Stimulated activated CD4-positive, alpha-beta T cell treated with anti-CD3 and anti-CD28 coated beads, TNF-alpha, amount 100 ng/mL, for 24 hours (primary cell): ENCODE measurements at places on chromosomes 5 and 9.

GRCh38 chr9:100534401-100534800 is 43.5 kb upstream of the CAVIN4 start:
- no peak for DNase-seq

- DNase-seq, result no peak
Observed at GRCh38 chr9:86674487-86674886, 272.8 kb downstream of the GAS1 start.

DNA sequence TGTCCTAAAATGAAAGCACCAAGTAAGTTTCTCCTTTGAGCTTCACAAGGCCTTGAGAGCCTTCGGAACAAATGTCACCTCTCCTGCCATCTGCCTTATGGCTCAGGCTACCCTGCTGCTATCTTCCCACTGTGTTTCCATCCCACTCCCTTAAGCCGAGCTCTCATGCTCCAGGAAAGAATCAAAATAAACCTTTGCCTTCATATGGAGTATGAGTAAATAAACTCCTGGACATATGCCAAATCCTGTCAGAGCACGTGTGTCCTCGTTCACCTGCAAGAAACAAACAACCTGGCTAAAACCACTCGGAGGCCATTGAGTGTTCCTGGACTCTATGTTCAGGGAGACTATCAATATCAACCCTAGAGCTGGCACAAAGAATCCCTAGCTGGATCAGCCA is 122.3 kb upstream of the CCDC112 start:
- DNase-seq, result no peak

DNA sequence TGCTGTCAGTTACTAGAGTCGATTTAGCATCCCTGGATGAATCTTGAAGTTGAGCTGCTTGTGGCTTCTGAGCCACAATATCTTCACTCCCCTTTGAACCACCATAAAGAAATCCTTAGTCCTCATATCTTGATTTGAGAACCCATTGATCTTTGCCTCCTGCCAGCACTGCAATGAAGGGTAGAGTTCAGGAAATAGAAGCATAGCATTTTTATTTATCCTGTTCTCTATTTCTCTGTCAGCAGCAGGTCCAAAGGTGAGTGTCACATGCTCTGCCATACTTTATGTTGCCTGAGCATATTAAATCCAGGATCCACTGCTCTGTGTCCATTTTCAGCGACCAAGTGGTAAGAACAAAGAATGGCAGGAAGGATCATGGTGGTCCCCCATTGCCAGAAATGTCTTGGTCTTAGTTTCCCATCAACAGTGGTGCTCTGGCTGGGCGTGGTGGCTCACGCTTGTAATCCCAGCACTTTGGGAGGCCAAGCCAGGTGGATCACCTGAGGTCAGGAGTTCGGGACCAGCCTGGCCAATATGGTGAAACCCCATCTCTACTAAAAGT is 80.2 kb upstream of the PANK3 start:
- no peak for DNase-seq

- DNase-seq, result no peak
Observed at GRCh38 chr5:152151940-152152339, 227.3 kb upstream of the GLRA1 start.

DNA sequence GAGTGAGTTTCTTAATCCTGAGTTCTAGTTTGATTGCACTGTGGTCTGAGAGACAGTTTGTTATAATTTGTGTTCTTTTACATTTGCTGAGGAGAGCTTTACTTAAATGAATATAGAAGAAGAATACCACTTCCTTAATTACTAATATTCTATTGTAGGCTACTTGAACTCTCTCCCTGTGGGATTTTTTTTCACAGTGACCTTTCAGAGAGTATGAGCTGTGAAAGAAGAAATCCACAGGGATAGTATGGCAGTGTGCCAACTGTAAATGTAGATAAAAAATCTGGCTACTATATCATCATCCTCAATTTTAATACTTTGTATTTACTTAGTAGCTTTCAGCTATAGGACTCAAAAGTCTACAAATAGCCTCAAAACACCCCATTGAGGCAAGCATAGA is 67.3 kb downstream of the COMMD10 start:
- DNase-seq, result no peak

- DNase-seq, result no peak
Observed at GRCh38 chr9:127796852-127797370, 5.8 kb upstream of the FPGS start.

DNA sequence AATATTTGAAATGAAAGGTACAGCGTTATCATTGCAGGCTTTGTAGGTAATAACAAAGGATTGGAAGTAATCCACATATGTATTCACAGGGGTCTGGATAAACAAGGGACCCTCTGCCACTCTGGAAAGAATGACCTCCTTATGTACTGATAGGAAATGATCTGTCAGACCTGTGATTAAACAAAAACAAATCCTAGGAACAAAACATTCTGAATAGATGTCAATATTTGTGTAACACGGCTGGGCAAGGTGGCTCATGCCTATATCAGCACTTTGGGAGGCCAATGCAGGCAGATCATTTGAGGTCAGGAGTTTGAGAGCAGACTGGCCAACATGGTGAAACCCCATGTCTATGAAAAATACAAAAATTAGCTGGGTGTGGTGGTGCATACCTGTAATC is 42.3 kb downstream of the NSUN2 start:
- no peak for DNase-seq

- no peak for DNase-seq
Observed at GRCh38 chr5:124477062-124477461, 269.4 kb downstream of the ZNF608 start.

GRCh38 chr5:33261305-33261704 is 179.5 kb upstream of the TARS1 start:
- DNase-seq, result no peak

GRCh38 chr9:134728021-134728795 is 86.6 kb downstream of the COL5A1 start:
- DNase-seq, result no peak

- DNase-seq, result no peak
Observed at GRCh38 chr5:163645421-163646416, 140.3 kb downstream of the MAT2B start.

GRCh38 chr5:131521252-131521651 is 113.8 kb downstream of the RAPGEF6 start:
- DNase-seq, result no peak

GRCh38 chr9:126965077-126965476 is 50.5 kb downstream of the RALGPS1 start:
- DNase-seq, result no peak

- no peak for DNase-seq
Observed at GRCh38 chr5:62473209-62473608, 60.6 kb downstream of the IPO11 start.

GRCh38 chr9:13962006-13962405 is 351.9 kb downstream of the NFIB start:
- no peak for DNase-seq

- no peak for DNase-seq
Observed at GRCh38 chr5:96316017-96316416, 117.0 kb downstream of the PCSK1 start.

GRCh38 chr5:88258636-88259035 is 10.0 kb downstream of the TMEM161B start:
- no peak for DNase-seq

DNA sequence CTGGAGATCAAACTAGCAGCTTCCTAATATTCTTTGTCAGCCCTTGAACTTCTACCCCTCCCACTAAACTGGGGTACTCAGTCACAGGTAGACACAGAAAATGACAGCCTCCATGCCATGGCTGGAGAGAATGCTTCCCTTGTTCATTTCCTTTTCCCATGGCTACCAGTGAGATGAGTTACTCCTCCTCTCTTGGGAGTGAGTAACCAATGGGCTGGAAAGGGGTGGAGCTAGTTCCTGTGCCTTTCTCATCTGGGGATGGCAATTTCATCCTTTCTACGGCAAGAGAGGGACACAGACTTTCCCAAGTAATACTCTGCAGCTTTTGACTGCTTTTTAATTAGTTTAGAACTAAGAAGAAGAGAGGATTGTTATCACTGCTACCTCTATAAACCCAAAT is 1045.6 kb upstream of the WWC1 start:
- DNase-seq, result no peak

DNA sequence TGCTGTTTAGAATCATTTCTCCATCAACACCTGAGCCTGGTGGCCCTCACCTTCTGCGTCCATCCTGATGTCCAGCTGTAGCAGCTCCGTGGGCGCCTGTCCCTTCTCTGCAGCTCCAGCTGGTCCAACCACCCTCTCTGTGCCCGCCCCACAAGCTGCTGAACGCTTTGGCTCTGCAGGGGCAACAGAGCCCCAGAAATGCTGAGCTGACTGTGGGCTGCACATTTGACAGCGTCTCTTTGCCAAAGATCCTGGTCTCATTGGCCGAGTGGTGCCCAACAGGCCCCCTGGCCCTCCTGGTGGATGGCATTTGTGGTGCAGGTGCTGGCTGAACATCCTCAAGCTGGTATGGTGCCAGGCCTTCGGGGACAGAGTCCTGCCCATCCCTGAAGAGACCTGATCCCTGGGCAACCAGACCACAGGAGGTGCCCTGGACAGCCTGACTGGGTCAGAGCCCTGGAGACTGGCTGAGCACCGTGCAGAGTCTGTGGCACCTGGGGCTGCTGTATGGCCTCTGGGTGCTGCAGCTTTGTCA is 25.3 kb upstream of the CEP72 start:
- DNase-seq, result no peak

GRCh38 chr5:173330338-173331206 is 2.4 kb upstream of the STC2 start:
- DNase-seq, result no peak

DNA sequence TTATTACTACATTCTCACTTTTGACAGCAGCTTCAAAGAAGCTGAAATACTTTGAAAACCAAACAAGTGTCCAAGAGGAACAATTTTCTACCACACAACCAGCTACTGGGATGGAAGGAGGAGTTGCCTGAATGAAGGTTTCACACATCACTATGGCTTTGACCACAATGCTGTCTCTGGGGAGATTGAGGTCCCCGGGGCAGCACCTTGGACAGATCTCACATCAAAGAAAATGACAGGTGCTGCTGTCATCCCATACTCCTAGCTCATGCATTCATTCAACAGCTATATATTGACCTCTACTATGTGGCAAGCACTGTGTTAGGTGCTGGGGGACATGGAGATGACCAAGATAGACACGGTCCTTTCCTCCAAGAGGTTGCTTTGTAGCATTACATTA is 233.2 kb upstream of the RASEF start:
- DNase-seq, result no peak

- DNase-seq, result no peak
Observed at GRCh38 chr9:122286764-122287163, 22.1 kb downstream of the MRRF start.

- DNase-seq, result no peak
Observed at GRCh38 chr9:106927916-106928315, 65.0 kb downstream of the ZNF462 start.

DNA sequence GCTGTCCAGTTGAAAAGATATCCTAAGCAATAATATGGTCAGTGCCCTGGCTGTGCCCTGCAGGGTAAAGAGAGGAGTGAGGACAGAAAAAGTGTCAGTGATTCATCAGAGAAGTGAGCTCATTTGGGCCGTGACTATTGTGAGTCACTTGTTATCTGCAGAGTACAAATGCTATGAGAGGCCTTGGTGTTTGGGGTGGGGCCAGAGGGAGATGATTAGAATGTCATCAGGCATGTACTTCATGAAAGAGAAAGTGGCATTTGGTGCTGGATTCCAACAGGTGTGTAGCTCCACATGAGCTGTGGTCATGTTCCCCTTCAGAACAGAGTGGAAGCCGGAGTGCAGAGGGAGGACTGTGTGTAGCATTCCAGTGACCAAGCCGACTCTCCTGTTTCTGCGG is 174.1 kb downstream of the KDM4C start:
- peak; percentile 22 for DNase-seq

- no peak for DNase-seq
Observed at GRCh38 chr9:127447416-127448111, 3.6 kb downstream of the RPL12 start.

DNA sequence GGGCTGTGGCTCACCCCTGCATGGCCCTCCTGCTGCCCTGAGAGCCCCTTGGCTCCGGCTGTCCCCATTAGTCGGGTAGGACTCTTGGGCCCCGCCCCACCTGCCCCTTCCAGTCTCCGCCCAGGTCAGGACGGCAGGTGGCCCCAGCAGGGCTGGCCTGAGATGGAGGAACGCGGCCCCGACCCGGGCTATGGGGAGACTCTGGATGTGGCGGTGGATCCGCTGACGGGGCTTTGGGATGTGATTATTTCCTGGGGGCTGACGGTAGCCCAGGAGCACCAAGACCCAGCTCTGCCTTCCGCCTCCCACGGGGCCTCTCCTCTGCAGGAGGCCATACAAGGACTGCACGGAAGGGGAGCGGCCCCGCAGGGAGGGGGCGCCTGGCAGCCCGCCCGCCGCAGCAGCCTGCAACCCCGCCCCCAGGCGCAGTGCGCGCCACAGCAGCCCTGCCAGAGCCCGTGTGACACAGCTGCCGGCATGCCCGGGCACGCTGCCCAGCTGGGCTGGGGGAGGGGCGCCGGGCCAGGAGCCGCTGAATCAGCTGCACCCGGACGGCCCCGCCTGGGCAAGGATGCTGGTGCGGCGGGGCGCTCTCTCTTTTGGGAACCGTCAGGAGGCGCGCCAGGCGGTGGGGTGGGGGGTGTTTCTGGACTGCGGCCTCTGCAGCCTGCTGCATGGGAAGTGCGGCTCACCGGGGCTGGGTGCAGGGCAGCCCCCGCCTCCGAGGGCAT is 9.2 kb downstream of the TMEM250 start:
- DNase-seq, result peak; percentile 80

- DNase-seq, result no peak
Observed at GRCh38 chr5:157528036-157528632, 47.4 kb downstream of the ADAM19 start.

DNA sequence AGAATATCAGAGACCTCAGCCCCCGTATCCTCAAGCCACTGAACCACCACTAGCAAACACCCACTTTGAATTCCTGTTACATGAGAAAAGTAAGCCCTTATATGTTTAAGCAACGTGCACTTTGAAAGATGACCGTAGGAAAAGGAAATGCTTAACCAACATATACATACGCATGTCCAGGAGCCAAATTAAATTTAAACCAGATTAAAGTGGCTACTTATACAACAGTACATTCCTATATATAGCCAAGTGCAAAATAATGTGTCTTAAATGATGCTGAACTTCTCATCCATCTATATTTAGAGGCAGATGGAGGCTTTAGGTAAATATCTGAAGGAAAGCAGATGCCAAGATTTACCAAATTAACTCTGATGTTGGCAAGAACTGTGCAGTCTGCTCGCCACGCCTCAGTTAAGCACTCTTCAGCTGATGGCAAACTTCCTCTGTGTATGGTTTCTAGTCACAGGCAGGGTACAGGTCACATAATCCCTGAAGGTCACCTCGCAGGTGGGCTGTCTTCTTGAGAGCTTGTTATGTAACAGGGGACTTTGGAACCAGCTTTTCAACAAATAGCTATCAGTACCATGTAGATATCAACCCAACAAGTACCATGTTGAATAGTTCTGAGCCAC is 8.6 kb downstream of the GCNT4 start:
- no peak for DNase-seq

GRCh38 chr5:61461926-61462325 is 129.9 kb downstream of the ZSWIM6 start:
- DNase-seq, result no peak

- no peak for DNase-seq
Observed at GRCh38 chr9:33475357-33475756, 1.6 kb upstream of the NOL6 start.
